Heart right ventricle (tissue), 16 donors: ENCODE measurements at places on chromosomes 5 and 9. TPM values are rescaled to one million over a fixed set of nuclear protein-coding genes. Genes with fewer than 3 reads are reported as not detected.

- H3K27me3 ChIP-seq: no peaks in the 10 kb centered on the region
- H3K27ac ChIP-seq: peak overlapping the region; percentile 11
- peaks cover 10% of the 10 kb centered on the region for H3K4me1 ChIP-seq
- H3K36me3 ChIP-seq: no peaks in the 10 kb centered on the region
- no peak for DNase-seq
These were observed 13.6 kb upstream of the MAST4 start for GRCh38 chr5:66582499-66583165.

- H3K4me1 ChIP-seq: no peaks in the 10 kb centered on the region
- H3K4me3 ChIP-seq: no peak overlapping the region
- H3K27me3 ChIP-seq: no peaks in the 10 kb centered on the region
- DNase-seq: no peak
- no peaks in the 10 kb centered on the region for H3K36me3 ChIP-seq
These were observed 51.4 kb upstream of the CKMT2 start for GRCh38 chr5:81181576-81182316.

- no peak overlapping the region for H3K4me3 ChIP-seq
- no peaks in the 10 kb centered on the region for H3K4me1 ChIP-seq
- no peak for DNase-seq
- H3K27ac ChIP-seq: no peak overlapping the region
- no peaks in the 10 kb centered on the region for H3K36me3 ChIP-seq
These were observed 121.6 kb upstream of the LIFR start for GRCh38 chr5:38678076-38678475.

GRCh38 chr9:98484162-98484561, 224.6 kb downstream of the GABBR2 start:
- no peaks in the 10 kb centered on the region for H3K4me1 ChIP-seq
- H3K36me3 ChIP-seq: no peaks in the 10 kb centered on the region
- no peak for DNase-seq
- no peak overlapping the region for H3K27ac ChIP-seq
- no peak overlapping the region for H3K4me3 ChIP-seq

EDIL3 gene
- total RNA-seq: 10.0 TPM

INSL4 gene
- total RNA-seq: not detected

- peaks cover 17% of the 10 kb centered on the region for H3K4me1 ChIP-seq
- H3K4me3 ChIP-seq: no peak overlapping the region
- no peak overlapping the region for H3K27ac ChIP-seq
These were observed 115.3 kb downstream of the SEMA6A start for GRCh38 chr5:116459301-116459700.

FRMD3 gene
- total RNA-seq: 127 TPM

DNA sequence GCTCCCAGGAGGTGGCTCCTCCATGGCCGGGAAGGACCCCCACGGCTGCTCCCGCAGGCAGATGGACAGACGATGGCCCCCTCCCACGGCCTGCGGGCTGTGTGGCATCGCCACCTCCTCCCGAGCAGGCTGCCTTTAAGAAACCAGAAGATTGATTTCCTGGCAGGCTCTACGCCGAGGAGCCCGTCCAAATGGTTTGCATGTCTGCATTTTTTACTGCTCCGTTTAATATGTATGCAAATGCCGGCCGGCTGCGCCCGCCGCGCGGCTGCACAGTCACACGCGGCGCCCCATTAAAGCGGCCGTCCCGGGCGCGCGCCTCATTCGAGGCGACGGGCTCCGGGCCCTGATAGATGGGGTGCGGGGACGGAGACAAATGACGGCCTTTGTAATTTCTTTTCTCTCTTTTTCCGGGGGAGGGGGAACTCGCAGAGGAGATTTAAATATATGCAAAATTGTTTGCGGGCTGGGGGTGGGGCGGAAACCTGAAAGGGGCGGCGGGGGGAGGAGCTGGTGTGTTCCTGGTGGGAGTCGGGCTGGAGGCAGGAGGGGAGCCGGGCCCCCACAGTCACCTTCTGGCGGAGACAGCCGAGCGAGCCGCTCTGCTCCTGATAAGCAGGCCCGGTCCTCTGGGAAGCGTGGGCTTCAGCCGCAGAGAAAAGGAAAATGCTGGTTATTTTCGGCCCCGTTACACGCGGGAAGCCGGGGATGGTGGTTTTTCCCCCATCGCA, 158.7 kb upstream of the IER5L start:
- H3K27me3 ChIP-seq: no peaks in the 10 kb centered on the region
- peak overlapping the region; percentile 95 for H3K27ac ChIP-seq
- no peak for DNase-seq
- peaks cover 52% of the 10 kb centered on the region for H3K4me1 ChIP-seq

DNA sequence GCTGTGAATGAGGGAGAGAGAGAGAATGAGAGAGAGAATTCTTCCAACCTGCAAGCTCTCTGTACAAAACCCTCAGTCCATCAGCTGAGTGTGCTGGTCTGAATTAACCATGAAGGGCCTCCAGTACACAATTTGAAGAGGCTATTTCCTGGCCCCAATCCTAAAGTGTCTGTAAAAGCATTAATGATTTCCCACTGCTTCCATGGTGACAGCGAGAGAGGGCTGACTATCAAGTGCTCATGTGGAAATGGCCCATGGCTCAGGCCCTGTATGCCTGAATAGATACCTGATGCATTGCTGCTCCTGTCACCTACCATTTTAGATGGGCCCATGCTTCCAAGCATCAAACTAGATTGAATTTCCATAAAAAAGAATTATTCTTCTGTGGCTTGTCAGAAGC, 592.4 kb downstream of the KIF4B start:
- H3K27ac ChIP-seq: no peak overlapping the region
- no peak overlapping the region for H3K4me3 ChIP-seq
- H3K4me1 ChIP-seq: no peaks in the 10 kb centered on the region
- no peaks in the 10 kb centered on the region for H3K36me3 ChIP-seq
- DNase-seq: no peak
- no peaks in the 10 kb centered on the region for H3K27me3 ChIP-seq

GRCh38 chr5:120456006-120456405, 8.1 kb upstream of the PRR16 start:
- no peaks in the 10 kb centered on the region for H3K36me3 ChIP-seq
- H3K4me3 ChIP-seq: no peak overlapping the region
- no peaks in the 10 kb centered on the region for H3K4me1 ChIP-seq
- no peak overlapping the region for H3K27ac ChIP-seq

CBY3 gene
- total RNA-seq: not detected

DNA sequence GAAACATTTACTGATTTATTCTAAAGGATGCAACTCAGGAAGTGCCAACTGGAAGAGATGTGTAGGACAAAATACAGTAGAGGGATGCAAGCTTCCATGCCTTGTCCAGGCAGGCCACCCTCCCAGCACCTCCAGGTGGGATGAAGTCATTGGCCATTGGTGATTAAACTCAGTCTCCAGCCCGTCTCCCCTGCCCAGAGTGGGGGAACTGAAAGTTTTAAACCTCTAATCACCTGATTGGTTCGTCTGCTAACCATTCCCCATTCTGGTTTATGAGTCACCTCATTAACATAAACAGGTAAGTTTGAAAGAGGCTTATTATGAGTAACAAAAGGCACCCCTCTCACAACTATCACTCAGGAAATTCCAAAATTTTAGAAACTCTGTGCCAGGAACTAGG, 8.1 kb downstream of the TNFAIP8 start:
- H3K4me3 ChIP-seq: no peak overlapping the region
- no peak overlapping the region for H3K27ac ChIP-seq
- H3K4me1 ChIP-seq: peaks cover 13% of the 10 kb centered on the region

LCNL1 gene
- total RNA-seq: 7.0 TPM

GRCh38 chr9:2837915-2838314, 6.0 kb downstream of the PUM3 start:
- H3K36me3 ChIP-seq: peaks cover 44% of the 10 kb centered on the region
- H3K27ac ChIP-seq: peak overlapping the region; percentile 28
- H3K27me3 ChIP-seq: no peaks in the 10 kb centered on the region
- no peak overlapping the region for H3K4me3 ChIP-seq
- DNase-seq: no peak

DNA sequence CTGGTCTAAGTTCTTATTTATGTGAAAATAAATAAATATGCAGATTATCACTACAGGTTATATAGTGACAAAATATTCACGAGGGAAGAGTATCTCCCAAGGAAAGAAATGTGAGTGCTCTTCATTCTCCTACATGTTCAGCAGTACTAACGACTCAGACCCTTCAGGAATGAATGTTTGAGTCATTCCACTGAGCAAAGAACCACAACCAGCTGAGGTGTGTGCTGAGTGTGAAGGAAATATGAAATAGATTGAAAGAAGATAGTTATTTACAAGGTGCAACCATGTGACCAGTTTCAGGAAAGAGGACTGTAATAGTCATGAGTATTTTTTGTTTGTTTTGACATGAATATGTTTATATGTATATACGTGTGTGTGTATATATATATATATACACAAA, 228.7 kb downstream of the TUSC1 start:
- no peak for DNase-seq
- no peaks in the 10 kb centered on the region for H3K4me1 ChIP-seq
- H3K27ac ChIP-seq: no peak overlapping the region
- H3K27me3 ChIP-seq: no peaks in the 10 kb centered on the region
- no peaks in the 10 kb centered on the region for H3K36me3 ChIP-seq

- no peaks in the 10 kb centered on the region for H3K4me1 ChIP-seq
- H3K27ac ChIP-seq: no peak overlapping the region
- DNase-seq: no peak
- no peaks in the 10 kb centered on the region for H3K27me3 ChIP-seq
- H3K4me3 ChIP-seq: no peak overlapping the region
These were observed 36.4 kb downstream of the FSD1L start for GRCh38 chr9:105484226-105484625.

DNA sequence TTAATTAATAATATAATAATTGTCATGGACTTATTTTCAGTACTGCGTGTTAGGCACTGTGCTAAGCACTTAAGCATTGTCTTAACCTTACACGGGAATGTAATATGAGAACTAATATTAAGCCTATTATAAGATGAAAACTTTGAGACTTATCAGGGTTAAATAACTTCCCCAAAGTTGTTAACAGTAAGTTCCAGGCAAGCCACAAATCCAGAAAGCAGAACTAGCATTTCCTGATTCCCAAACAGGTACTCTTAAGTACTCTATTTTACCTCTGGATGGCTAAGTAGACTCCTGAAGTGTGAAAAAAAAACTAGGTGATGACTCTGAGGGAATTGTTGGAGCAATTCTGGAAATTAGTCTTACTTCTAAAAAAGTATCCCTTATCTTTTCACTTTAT, 23.8 kb downstream of the GABRG2 start:
- H3K4me1 ChIP-seq: no peaks in the 10 kb centered on the region
- no peaks in the 10 kb centered on the region for H3K27me3 ChIP-seq
- H3K4me3 ChIP-seq: no peak overlapping the region
- no peaks in the 10 kb centered on the region for H3K36me3 ChIP-seq
- no peak for DNase-seq
- no peak overlapping the region for H3K27ac ChIP-seq

DNA sequence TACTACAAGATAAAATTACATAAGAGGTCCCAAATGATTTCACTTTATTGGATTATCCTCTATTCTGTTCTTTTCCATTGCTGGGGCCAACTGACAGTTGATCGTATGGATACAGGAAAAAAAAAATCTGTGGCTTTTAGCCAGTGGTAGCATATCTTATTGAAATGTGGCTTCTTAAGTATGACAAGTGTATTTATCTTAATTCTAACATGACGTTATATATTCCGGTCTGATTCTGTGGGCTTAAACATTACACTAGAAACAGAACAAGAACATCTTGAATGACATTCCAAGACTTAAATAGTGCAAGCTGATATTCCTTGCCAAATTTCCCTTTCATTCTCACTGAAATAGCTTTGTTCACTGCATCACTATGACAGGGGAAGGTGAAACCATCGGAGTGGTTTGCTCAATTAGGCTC, 117.9 kb downstream of the INSYN2B start:
- H3K27me3 ChIP-seq: peaks cover 14% of the 10 kb centered on the region

C9orf85 gene
- 6.9 TPM for total RNA-seq

TRIM32 gene
- total RNA-seq: 12.1 TPM

- H3K36me3 ChIP-seq: no peaks in the 10 kb centered on the region
- H3K4me1 ChIP-seq: no peaks in the 10 kb centered on the region
- no peak for DNase-seq
- H3K27me3 ChIP-seq: no peaks in the 10 kb centered on the region
- no peak overlapping the region for H3K4me3 ChIP-seq
These were observed 341.0 kb downstream of the IRX2 start for GRCh38 chr5:2410451-2410850.

DNA sequence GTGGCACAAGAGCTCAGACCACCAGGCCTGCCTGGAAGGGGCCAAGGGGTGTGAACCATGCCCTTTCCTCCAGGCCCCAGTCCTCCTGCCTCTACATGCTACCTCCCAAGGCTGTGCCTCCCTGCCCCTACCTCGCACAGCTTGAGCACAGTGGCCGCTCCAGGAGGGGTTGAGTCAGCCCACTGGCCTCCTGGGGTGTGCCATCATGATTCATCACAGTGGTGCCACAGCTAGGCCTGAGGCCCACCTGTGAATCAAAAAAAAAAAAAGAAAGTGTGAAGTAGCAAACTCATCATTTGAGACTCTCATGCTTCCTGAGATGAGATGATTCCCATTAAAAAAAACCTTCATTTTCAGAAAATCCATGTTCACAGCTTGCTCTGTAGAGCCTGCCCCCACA, 240.5 kb downstream of the HSPA4 start:
- no peak for DNase-seq
- H3K27ac ChIP-seq: no peak overlapping the region
- H3K4me3 ChIP-seq: no peak overlapping the region
- H3K27me3 ChIP-seq: peaks cover 12% of the 10 kb centered on the region
- H3K4me1 ChIP-seq: no peaks in the 10 kb centered on the region
- no peaks in the 10 kb centered on the region for H3K36me3 ChIP-seq

DNA sequence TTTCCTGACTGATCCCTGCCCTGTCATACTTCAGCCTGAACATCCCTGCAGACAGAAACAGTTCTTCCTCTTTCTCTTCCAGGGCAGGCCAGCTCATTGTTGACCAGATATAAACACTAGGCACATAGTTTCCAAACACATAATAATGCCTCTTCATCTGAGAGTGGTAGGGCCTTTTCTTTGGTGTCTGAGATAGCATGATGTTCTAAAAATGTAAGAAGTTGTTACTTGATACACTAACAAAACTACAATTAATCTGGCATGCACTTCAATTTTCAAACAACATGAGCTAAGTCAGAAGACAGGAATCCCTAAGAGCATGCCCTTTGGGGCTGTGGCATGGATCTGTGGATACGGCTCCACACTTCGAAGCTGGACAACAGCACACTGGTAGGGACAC, 246.6 kb downstream of the SPOCK1 start:
- H3K4me1 ChIP-seq: no peaks in the 10 kb centered on the region
- H3K36me3 ChIP-seq: no peaks in the 10 kb centered on the region
- H3K4me3 ChIP-seq: no peak overlapping the region
- DNase-seq: no peak
- H3K27ac ChIP-seq: no peak overlapping the region

CDX1 gene
- not detected for total RNA-seq

GRCh38 chr9:112029921-112030444, 133.4 kb downstream of the UGCG start:
- peaks cover 7% of the 10 kb centered on the region for H3K36me3 ChIP-seq
- H3K27ac ChIP-seq: no peak overlapping the region
- H3K4me1 ChIP-seq: no peaks in the 10 kb centered on the region
- DNase-seq: no peak

RETREG1 gene
- 337 TPM for total RNA-seq

GRCh38 chr5:42798284-42799240, 13.1 kb downstream of the SELENOP start:
- H3K36me3 ChIP-seq: peaks cover 19% of the 10 kb centered on the region
- no peak overlapping the region for H3K4me3 ChIP-seq
- no peaks in the 10 kb centered on the region for H3K4me1 ChIP-seq
- H3K27ac ChIP-seq: no peak overlapping the region
- H3K27me3 ChIP-seq: no peaks in the 10 kb centered on the region

HBEGF gene
- 44.6 TPM for total RNA-seq

- no peak for DNase-seq
- H3K27ac ChIP-seq: peak overlapping the region; percentile 98
- no peak overlapping the region for H3K4me3 ChIP-seq
- H3K36me3 ChIP-seq: no peaks in the 10 kb centered on the region
These were observed 52.8 kb upstream of the RPL26L1 start for GRCh38 chr5:172906436-172906835.
